Activated T-helper 2 cell treated with anti-CD3 and anti-CD28 coated beads, Interferon-gamma antibody, Interleukin-2, Interleukin-4, amounts not matched to agents 10 μg/mL and 5 μg/mL and 100 μg/mL, durations not matched to agents 14 hours and 24 hours and 36 hours (primary cell): ENCODE measurements at places on chromosomes 4 and X. TPM values are rescaled to one million over a fixed set of nuclear protein-coding genes. Genes with fewer than 3 reads are reported as not detected.

DNA sequence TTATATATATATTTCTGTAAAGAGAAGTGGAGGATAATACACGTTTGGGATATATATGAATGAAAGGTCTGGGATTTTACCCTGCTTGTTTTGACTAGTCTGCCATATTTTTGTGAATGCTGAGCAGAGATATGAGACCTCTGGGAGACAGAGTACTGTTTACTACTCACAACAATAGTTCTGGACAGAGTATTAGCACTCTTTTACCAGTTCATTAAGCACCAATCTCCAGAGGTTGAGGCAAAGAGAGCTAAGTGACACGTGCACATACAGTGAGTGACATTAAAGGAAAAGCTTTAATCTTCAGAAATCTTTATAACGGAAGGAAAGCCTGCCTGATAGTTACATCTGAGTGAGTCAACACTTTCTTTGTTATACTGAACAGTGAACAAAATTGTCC, 1452.7 kb upstream of the TENM3 start:
- no peak overlapping the region for H3K27ac ChIP-seq
- H3K4me1 ChIP-seq, result no peaks in the 10 kb centered on the region
- no peaks in the 10 kb centered on the region for H3K36me3 ChIP-seq
- H3K4me3 ChIP-seq, result no peak overlapping the region
- no peaks in the 10 kb centered on the region for H3K27me3 ChIP-seq

- DNase-seq, result no peak
- peaks cover 18% of the 10 kb centered on the region for H3K4me1 ChIP-seq
- H3K27me3 ChIP-seq, result no peaks in the 10 kb centered on the region
- peaks cover 18% of the 10 kb centered on the region for H3K36me3 ChIP-seq
- H3K27ac ChIP-seq, result peak overlapping the region; percentile 58
Observed at GRCh38 chrX:3815896-3816664, 102.6 kb upstream of the PRKX start.

DNA sequence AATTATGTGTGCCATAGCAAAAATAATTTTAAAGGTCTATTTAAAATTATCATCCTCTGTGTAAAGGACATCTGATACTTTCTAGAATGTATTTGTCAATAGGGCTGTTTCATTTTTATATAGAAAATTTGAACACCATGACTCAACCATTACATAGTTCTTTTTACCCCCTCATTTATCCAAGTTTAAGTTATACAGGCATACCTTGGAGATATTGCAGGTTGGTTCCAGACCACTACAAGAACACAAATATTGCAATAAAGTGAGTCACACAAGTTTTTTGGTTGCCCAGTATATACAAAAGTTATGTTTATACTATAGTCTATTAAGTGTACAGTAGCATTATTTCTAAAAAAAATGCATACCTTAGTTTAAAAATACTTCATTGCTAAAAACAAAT, 130.4 kb downstream of the MSL3 start:
- H3K27me3 ChIP-seq, result peaks cover 4% of the 10 kb centered on the region
- H3K36me3 ChIP-seq, result no peaks in the 10 kb centered on the region

GRCh38 chr4:123602007-123602406, 205.4 kb downstream of the SPRY1 start:
- no peak for DNase-seq
- peaks cover 3% of the 10 kb centered on the region for H3K27me3 ChIP-seq
- H3K36me3 ChIP-seq, result no peaks in the 10 kb centered on the region
- no peak overlapping the region for H3K27ac ChIP-seq

DNA sequence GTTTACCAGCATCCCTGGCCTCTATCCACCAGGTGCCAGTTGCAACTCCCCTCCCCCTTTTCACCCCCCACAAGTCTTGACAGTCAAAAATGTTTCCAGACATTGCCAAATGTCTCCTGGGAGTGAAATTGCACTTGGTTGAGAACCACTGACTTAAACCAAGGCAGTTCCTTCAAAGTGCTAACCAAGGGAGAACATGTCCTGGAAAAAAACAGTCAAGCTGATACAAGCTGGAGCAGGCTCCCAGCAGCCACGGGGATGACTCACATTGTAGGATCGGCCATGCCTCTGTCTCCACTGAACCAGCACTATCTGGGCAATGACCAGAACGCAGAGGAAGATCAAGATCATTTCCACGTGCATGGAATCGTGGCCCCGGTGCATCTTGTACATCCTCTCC, 11.4 kb downstream of the RNF175 start:
- DNase-seq, result no peak
- H3K4me1 ChIP-seq, result peaks cover 2% of the 10 kb centered on the region
- H3K27me3 ChIP-seq, result peaks cover 42% of the 10 kb centered on the region
- H3K4me3 ChIP-seq, result no peak overlapping the region

Gene CXCL11
- total RNA-seq, result not detected in 2 replicates

- no peak overlapping the region for H3K4me3 ChIP-seq
- H3K36me3 ChIP-seq, result no peaks in the 10 kb centered on the region
- no peaks in the 10 kb centered on the region for H3K27me3 ChIP-seq
- H3K4me1 ChIP-seq, result no peaks in the 10 kb centered on the region
- H3K27ac ChIP-seq, result no peak overlapping the region
Observed at GRCh38 chr4:71944956-71945355, 86.8 kb upstream of the NPFFR2 start.

DNA sequence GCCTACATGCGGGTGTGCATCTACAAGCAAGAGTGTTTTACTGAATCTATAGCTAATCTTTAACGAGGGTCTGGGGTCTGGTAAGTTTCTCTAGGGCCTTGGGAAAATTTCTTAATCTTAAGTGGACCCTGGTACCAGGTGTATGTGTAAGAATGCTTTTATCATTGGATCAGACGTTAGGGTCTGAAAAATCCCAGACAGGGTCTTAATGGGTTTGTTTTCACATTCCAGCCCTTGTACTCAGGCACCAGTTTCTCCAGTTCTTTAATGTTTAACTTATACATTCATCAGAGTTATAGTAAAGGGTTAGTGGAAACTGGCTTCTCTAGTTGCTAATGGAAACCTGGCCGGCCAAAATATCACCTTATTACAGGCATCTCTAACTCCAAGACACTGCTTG, 11.6 kb downstream of the MAGEB16 start:
- no peak overlapping the region for H3K27ac ChIP-seq
- H3K36me3 ChIP-seq, result no peaks in the 10 kb centered on the region
- no peak for DNase-seq
- no peak overlapping the region for H3K4me3 ChIP-seq
- H3K4me1 ChIP-seq, result no peaks in the 10 kb centered on the region
- H3K27me3 ChIP-seq, result no peaks in the 10 kb centered on the region

GRCh38 chrX:10398215-10398614, 222.2 kb downstream of the MID1 start:
- H3K4me1 ChIP-seq, result no peaks in the 10 kb centered on the region
- DNase-seq, result no peak
- no peaks in the 10 kb centered on the region for H3K27me3 ChIP-seq
- no peaks in the 10 kb centered on the region for H3K36me3 ChIP-seq

Gene SLC9A7
- total RNA-seq, result 42.5 and 44.2 TPM in 2 replicates

DNA sequence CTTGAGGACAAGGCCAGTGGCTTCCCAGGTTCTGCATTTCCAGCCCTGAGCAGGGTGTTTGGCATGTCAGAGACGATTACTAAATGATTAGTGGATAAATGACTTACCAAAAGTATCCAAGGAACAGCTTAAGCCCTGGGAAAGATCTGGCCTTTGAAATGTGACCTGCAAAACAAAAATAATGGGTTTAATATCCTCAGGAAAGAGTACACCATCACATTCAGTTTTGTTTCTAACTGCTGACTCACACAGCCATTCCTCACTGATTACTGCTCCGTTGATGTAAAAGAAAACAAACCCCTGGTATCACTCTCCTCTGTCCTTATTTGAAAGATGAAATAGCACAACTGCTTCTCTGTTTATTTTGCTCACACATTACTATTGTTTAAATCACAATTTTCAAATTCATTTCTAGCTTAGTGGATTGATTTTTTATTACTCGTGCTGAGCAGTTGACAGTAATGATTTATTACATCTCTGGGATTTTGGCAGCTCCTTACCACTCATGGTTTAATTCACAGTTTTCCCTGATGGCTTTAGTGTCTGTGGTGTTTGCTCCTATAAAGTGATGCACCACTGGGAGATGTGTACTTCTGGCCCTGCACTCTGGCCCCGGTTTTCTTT, 117.0 kb downstream of the CBLL2 start:
- H3K27ac ChIP-seq, result no peak overlapping the region
- no peaks in the 10 kb centered on the region for H3K4me1 ChIP-seq

- H3K36me3 ChIP-seq, result no peaks in the 10 kb centered on the region
- no peak overlapping the region for H3K4me3 ChIP-seq
- H3K4me1 ChIP-seq, result peaks cover 4% of the 10 kb centered on the region
- no peak for DNase-seq
Observed at GRCh38 chr4:47814618-47815295, 23.1 kb downstream of the CORIN start.

DNA sequence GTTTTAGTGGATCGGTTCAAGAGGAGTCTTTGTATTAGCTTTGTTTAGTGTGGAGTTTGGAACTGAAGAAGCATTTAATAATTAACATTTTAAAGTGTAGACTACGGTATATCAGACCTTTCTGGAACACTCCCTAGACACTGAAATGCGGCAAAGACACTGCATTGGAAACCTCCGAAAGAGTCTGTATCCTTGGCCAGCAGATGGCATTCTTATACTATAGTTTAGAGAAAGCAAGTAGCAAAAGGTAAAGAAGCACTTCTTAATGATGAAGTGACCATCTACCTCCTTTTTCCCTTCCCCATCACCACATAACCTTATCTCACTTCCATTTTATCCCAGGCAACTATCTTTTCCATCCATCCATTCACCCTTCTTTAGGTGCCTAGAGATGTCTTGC, 7.6 kb downstream of the FABP2 start:
- no peaks in the 10 kb centered on the region for H3K4me1 ChIP-seq
- no peak overlapping the region for H3K4me3 ChIP-seq
- H3K36me3 ChIP-seq, result no peaks in the 10 kb centered on the region
- peaks cover 38% of the 10 kb centered on the region for H3K27me3 ChIP-seq

DNA sequence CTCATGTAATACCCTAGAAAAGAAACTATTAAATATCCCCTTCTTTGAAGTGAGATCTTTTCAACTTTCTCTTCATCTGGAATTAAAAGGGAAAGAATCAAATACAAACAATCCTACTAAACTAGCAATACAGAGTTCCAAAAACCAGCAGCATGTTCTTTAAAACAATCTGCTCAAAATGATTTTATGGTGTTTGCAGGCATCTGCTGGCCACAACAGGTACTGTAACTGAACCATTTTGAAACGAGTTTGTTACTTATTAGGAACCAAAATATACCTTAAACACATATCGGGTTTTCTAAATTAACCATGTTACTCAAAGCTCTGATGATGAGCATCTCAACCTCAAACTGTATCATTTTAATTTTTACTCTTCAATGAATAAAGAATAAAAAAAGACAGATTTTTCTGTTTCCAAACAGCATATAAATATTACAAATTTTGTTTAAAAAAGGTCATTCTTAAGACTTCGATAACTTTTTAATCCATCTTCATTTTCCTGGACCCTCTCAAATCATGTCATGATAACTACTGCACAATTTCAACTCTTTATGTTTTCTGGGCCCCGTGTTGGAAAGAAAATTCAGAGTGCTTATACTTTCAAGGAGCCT, 56.5 kb downstream of the ARAP2 start:
- H3K4me1 ChIP-seq, result peaks cover 39% of the 10 kb centered on the region
- no peaks in the 10 kb centered on the region for H3K27me3 ChIP-seq

- peaks cover 8% of the 10 kb centered on the region for H3K4me1 ChIP-seq
- DNase-seq, result no peak
- H3K36me3 ChIP-seq, result no peaks in the 10 kb centered on the region
- H3K27ac ChIP-seq, result no peak overlapping the region
- no peaks in the 10 kb centered on the region for H3K27me3 ChIP-seq
Observed at GRCh38 chrX:44401151-44401550, 57.7 kb upstream of the EFHC2 start.

GRCh38 chrX:121245763-121246162, 198.4 kb downstream of the GLUD2 start:
- peaks cover 17% of the 10 kb centered on the region for H3K4me1 ChIP-seq
- H3K4me3 ChIP-seq, result no peak overlapping the region
- H3K27ac ChIP-seq, result no peak overlapping the region
- no peaks in the 10 kb centered on the region for H3K36me3 ChIP-seq

DNA sequence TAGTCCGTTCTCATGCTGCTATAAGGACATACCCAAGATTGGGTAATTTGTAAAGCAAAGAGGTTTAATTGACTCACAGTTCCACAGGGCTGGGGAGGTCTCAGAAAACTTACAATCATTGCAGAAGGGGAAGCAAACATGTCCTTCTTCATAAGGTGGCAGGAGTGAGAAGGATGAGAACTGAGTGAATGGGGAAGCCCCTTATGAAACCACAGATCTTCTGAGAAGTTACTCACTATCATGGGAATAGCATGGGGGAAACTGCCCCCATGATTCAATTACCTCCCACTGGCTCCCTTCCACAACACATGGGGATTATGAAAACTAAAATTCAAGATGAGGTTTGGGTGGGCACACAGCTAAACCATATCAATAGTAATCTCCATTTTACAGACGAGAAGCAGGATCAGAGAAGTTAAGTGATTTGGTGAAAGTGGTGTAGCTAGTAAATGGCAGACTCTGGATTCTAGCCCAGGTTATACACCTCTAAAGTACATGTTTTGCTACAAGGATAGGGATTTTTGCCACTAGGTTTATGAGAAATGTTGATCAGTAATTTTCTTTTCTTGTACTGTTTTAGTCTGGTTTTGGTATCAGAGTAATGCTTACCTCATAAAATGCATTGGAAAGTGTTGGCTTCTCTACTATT, 47.3 kb upstream of the C1GALT1C1 start:
- H3K27me3 ChIP-seq, result no peaks in the 10 kb centered on the region
- H3K4me1 ChIP-seq, result peaks cover 10% of the 10 kb centered on the region
- DNase-seq, result no peak
- no peak overlapping the region for H3K4me3 ChIP-seq
- H3K27ac ChIP-seq, result peak overlapping the region; percentile 65

Gene CT45A3
- total RNA-seq, result not detected in 2 replicates

GRCh38 chr4:102843938-102844337, 16.6 kb upstream of the UBE2D3 start:
- DNase-seq, result no peak
- no peaks in the 10 kb centered on the region for H3K27me3 ChIP-seq
- no peak overlapping the region for H3K4me3 ChIP-seq
- no peak overlapping the region for H3K27ac ChIP-seq
- peaks cover 34% of the 10 kb centered on the region for H3K36me3 ChIP-seq
